ENCODE measurements at places on chromosomes 2 and 18.
A peak's percentile ranks its signal among the peaks of the same experiment; 100 is the strongest.

- no peak for DNase-seq
Measured at GRCh38 chr2:96815326-96816126, 542 bp upstream of the CNNM3 start.

GRCh38 chr2:84894131-84894586, 11.3 kb upstream of the TMSB10 start:
- peak; percentile 20 for DNase-seq

DNA sequence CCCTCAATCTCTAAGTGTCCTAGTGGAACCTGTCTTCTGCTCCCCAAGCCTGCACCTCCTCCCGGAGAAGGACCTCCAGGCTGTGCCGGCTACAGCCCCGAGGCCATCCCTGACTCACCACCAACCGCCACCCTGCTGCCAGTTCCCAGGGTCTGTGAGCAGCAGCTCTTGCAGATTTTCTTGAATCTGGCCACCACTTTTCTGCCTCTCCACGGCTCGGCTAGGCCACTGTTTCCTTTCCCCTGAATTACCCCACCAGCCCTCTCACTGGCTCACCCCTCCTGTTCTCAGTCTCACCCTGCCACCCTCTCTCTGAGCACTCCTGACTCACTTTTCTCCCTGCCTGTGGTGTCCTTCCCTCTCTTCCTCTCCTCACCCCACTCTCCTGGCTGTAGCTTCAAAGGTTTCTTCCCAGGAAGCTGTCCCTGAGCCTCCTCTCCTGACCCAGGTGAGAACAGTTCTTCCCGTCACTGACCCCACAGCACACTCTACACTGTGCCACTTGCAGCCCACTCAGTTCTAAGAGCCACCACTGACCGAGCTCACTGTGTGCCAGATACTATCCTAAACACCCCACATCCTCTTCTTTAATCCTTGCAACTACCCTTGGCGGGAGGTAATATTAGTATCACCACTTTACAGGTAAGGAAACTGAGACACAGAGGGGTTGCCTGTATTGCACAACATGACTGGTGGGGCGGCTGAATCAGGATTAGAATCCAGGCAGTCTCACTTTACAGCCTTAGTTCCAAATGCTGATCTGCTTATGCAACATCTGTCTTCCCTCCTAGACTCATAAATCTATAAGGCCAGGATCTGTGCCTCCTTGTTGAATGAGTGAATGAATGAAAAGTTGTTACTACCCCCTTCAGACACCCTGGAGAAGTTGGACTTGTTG, 111.6 kb downstream of the SMAD7 start:
- DNase-seq: no peak

- DNase-seq: no peak
Measured at GRCh38 chr18:58213440-58213839, 169.4 kb downstream of the NEDD4L start.

- no peak for DNase-seq
Measured at GRCh38 chr2:168052773-168053172, 194.6 kb downstream of the STK39 start.

DNA sequence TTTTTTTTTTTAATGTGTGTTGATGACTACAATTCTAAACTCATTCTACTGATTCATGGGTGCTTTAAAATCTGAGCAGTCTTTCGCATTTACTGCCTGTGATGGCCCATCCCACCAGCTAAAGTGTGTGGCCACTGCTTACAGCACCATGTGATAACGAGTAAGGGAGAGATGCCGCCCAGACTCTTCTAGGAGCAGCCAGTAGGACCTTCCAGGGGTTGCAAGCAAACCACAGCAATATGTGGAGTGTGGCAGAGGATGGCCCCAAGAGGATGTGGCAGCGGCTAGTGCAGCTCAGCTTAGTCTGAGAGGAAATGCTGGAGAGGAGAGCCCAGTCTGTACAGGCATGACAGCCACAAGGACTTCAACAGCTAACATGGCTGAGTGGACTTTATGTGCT, 14.9 kb downstream of the IL1B start:
- DNase-seq: no peak

- no peak for DNase-seq
Measured at GRCh38 chr2:99974275-99974674, 168.1 kb downstream of the AFF3 start.

- no peak for DNase-seq
Measured at GRCh38 chr2:238461491-238461890, 34.8 kb downstream of the ASB1 start.

DNA sequence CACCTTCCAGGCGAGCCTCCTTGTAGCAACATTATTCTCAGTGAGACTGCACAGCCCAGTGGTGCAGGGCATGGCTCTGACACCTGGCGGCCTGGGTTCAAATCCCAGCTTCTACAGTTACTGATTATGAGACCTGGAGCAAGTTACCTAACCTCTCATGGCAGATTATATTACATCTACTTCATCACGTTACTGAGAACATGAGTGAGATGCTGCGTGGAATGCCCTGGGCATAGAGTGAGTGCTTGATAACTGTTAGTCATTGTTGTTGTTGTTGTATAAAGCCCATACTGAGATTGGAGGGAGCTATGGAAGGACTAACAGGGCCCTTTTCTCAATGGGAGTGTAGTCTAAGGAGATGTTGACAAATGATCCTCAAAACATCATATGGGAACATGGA, 18.7 kb downstream of the PLCD4 start:
- DNase-seq: no peak

- DNase-seq: peak; percentile 68
Measured at GRCh38 chr18:9838144-9838877, 47.5 kb upstream of the TXNDC2 start.

GRCh38 chr2:1550658-1551316, 137.5 kb downstream of the TPO start:
- DNase-seq: peak; percentile 34

Measured in NCI-H2029 (cell line).